WTC11 (cell line): ENCODE measurements at places on chromosomes 1 and 21.

GRCh38 chr1:13674377-13674776, 25.6 kb upstream of the PRDM2 start:
- no peak overlapping the region for H3K27ac ChIP-seq
- DNase-seq = no peak
- H3K4me1 ChIP-seq = no peaks in the 10 kb centered on the region
- peaks cover 4% of the 10 kb centered on the region; the same call in 1 of the 2 replicates for H3K36me3 ChIP-seq
- peaks cover 42% of the 10 kb centered on the region for H3K27me3 ChIP-seq

DNA sequence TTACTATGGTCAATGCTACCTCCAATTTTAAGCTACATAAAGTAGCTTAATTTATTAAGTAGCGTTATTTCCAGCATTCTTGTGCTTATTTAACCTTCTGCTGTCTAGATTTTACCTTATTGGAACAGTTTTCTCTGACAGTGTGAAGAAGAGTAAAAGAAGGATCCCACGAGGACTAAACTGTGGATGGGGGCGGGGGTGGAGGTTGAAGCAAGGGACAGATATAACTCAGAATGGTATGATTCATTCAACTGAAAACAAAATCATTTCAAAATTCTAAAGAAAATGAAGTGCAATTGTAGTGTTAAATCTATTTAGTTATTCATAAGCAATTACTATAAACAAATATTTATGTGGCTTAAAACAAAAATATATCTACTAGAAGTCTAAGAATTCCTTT, 11.5 kb upstream of the VAV3 start:
- no peak overlapping the region for H3K27ac ChIP-seq
- H3K36me3 ChIP-seq = no peaks in the 10 kb centered on the region
- DNase-seq = no peak

- H3K27ac ChIP-seq = no peak overlapping the region
- no peak for DNase-seq
- H3K4me1 ChIP-seq = peaks cover 8% of the 10 kb centered on the region
- 0 out of 2 replicates have a peak, but pooled peaks cover under 1% of the 10 kb centered on the region for H3K36me3 ChIP-seq
- no peak overlapping the region for H3K4me3 ChIP-seq
These were observed 20.6 kb upstream of the FCGR2A start for GRCh38 chr1:161484613-161485012.

DNA sequence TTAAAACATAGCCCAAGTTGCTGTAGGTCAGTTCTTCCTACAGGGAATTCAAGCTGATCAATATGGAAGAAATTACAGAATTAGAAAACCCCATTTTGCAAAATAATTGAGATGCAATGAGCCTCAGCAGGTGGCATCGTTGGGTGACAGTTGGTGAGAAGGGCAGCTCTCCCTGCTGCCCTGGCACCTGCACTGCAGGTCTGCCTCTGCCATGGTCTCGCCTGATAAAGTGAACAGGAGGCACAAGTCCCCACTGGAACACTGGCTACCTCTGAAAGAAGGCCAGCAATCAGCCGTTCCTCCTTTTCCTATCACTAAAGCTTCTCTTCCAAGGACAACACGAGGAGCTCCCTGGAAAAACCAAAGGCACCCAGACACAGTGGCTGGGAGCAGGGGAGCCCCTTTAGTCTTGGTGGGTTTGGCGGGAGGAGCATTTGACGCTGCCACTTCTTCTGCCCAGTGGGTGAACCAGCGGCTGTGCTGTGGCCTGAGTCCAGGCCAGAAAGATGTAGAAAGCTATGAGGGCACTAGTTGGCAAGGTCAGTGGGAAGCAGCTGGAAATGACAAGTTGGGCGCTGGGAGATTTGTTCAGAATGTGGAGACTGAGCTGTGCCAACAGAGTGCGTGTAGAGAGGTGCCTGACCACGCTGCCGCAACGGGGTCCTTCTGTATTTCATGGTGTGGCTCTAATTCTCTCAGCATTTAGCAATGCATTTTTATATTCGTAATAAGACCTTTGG, 93.1 kb downstream of the RIPK4 start:
- H3K36me3 ChIP-seq = no peaks in the 10 kb centered on the region
- H3K27me3 ChIP-seq = no peaks in the 10 kb centered on the region; the same call in none of the 2 replicates
- DNase-seq = no peak
- H3K27ac ChIP-seq = no peak overlapping the region

DNA sequence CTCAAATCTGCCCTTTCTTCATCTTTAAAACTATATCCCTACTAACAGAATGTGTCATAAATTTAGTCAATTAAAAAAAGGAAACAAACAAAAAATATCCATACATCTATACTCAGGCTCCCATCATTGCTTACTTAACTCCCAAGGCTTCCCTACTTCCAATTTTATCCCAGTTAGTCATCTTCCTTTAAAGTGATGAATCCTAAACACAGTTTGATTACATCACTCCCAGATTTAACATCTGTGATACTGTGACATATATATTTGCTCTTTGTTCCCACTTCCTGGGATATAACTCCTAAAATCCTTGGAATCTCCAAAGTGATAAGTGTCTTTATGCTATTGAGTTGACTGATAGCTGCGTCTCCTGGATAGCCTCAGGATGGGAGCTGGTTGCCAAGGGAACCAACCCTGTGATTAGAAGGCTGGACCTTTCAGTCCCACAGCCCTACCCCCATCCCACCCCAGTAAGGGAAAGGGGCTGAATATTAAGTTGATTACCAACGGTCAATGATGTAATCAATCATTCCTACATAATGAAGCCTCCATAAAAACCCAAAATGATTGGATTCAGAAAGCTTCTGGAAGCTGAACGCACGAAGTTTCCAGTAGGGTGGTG, 21.6 kb downstream of the GLMN start:
- H3K4me3 ChIP-seq = no peak overlapping the region
- no peaks in the 10 kb centered on the region for H3K4me1 ChIP-seq
- no peaks in the 10 kb centered on the region for H3K27me3 ChIP-seq
- H3K27ac ChIP-seq = no peak overlapping the region

DNA sequence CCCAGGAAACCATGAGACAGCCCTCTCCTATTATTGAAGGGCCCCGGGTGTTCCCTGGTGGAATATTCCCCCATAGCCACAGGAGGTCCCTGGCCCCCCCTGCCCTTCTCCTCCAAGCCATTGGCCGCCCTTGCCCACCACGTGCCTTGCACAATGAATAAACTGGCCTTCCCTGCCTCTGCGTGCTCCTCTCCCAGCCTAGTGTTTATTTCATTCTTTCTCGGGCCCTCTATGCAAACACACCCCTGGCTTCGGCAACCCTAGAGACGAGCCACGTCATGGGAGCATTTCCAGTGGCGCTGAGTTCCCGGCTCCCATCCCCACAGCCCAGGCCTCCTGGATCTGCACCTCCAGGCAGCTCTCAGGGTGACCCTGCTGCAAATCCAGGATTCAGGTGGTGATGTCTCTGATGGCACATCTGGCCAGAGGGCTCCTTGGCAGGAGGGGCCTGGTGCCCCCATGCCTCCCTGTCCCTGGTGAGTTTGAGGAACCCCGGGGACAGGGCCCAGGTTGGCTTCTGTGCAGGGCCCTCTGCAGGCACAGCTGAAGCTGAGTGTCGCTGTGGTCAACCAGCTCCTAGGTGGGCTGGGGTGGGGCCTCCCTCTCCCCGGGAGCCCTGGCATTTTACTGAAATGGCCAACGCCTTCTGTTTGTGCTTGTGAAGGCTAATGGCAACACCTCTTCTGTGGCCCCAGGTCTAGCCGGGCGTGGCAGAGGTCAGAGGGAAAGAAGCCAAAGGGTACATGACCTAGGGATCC, 6.2 kb downstream of the KRTAP10-12 start:
- H3K4me3 ChIP-seq = peak overlapping the region; percentile 43
- no peak for DNase-seq
- H3K4me1 ChIP-seq = peaks cover 80% of the 10 kb centered on the region
- peak overlapping the region; percentile 94 for H3K27ac ChIP-seq
- H3K36me3 ChIP-seq = no peaks in the 10 kb centered on the region

DNA sequence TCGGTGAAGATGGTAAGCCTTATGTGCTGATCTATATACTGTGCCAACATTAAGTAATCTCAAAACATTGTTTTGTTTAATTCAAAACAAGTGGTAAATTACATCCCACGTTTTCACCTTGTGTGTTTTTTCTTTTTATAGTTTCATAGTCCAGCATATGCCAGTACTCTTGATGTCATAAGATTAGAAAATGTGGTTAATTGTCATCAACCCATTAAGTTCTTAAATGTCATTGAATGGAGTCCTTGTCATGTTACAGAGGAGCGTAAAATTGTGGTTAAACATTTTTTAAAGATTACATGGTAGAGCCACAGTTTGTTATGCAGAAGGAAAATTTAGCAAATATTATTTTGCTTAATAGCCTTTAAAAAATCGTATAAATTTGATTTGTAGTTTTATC, 93.1 kb downstream of the FNBP1L start:
- no peak overlapping the region for H3K4me3 ChIP-seq
- H3K4me1 ChIP-seq = peaks cover 11% of the 10 kb centered on the region
- H3K27ac ChIP-seq = peak overlapping the region; percentile 21
- peaks cover 9% of the 10 kb centered on the region for H3K36me3 ChIP-seq
- no peaks in the 10 kb centered on the region for H3K27me3 ChIP-seq

DNA sequence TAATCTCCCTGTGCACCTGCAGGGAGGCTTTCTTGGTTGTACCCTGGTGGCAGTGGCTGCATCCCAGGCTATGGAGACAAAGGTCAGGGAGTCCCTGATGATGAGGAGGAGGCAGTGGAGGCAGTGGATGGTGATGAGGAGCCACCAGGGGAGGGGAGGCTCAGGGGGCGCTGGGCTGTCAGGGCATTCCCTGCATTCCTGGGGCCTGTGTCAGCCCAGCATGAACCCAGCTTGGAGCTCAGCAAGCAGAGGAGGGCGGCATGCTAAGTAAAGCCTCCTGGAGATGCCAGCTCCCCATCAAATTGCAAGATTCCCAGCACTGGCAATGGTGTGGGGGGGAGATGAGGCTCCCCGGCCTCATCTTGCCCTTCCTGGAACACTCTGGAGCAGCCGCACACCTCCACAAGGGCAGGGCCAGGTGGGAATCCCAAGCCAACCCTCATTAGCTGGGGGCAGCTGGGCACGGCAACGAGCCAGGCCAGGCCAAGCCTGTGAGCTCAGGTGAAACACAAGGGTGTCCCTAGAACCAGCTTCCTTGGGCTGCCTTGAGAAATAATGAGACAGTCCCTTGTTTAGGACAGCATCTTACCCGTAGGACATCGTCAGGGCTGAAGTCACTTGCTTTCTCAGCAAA, 469.5 kb downstream of the MATN1 start:
- DNase-seq = peak; percentile 33
- H3K27ac ChIP-seq = no peak overlapping the region
- H3K27me3 ChIP-seq = no peaks in the 10 kb centered on the region
- H3K4me1 ChIP-seq = peaks cover 7% of the 10 kb centered on the region
- no peaks in the 10 kb centered on the region for H3K36me3 ChIP-seq

GRCh38 chr1:91877574-91878208, 8.3 kb downstream of the TGFBR3 start:
- H3K36me3 ChIP-seq = no peaks in the 10 kb centered on the region
- H3K27me3 ChIP-seq = no peaks in the 10 kb centered on the region
- H3K4me1 ChIP-seq = peaks cover under 1% of the 10 kb centered on the region; the same call in 1 of the 2 replicates
- no peak overlapping the region for H3K4me3 ChIP-seq
- H3K27ac ChIP-seq = no peak overlapping the region
- no peak for DNase-seq

- peaks cover 18% of the 10 kb centered on the region for H3K4me1 ChIP-seq
- peak overlapping the region; percentile 49; the same call in 1 of the 2 replicates for H3K27ac ChIP-seq
- no peaks in the 10 kb centered on the region for H3K36me3 ChIP-seq
- H3K27me3 ChIP-seq = no peaks in the 10 kb centered on the region
- no peak overlapping the region for H3K4me3 ChIP-seq
These were observed 34.9 kb downstream of the CDC14A start for GRCh38 chr1:100387209-100387608.

- no peak overlapping the region for H3K4me3 ChIP-seq
- H3K27me3 ChIP-seq = no peaks in the 10 kb centered on the region
- H3K4me1 ChIP-seq = peaks cover 32% of the 10 kb centered on the region
These were observed 140.0 kb downstream of the VAV3 start for GRCh38 chr1:107824946-107825345.

- DNase-seq = no peak
- peak overlapping the region; percentile 81 for H3K27ac ChIP-seq
- H3K36me3 ChIP-seq = peaks cover 4% of the 10 kb centered on the region
- H3K4me1 ChIP-seq = peaks cover 47% of the 10 kb centered on the region
- no peaks in the 10 kb centered on the region for H3K27me3 ChIP-seq
These were observed 79.6 kb upstream of the AK4 start for GRCh38 chr1:65068202-65069010.

- no peaks in the 10 kb centered on the region for H3K36me3 ChIP-seq
- H3K27me3 ChIP-seq = peaks cover 25% of the 10 kb centered on the region
- no peak for DNase-seq
- no peak overlapping the region for H3K27ac ChIP-seq
- H3K4me3 ChIP-seq = no peak overlapping the region
These were observed 5.3 kb upstream of the MOB3C start for GRCh38 chr1:46621930-46622329.

GRCh38 chr1:1212780-1213344, 1.1 kb downstream of the TNFRSF4 start:
- no peak for DNase-seq
- H3K36me3 ChIP-seq = no peaks in the 10 kb centered on the region
- no peak overlapping the region for H3K4me3 ChIP-seq
- H3K27ac ChIP-seq = no peak overlapping the region

GRCh38 chr1:40736085-40736531, 44.6 kb downstream of the NFYC start:
- peaks cover 27% of the 10 kb centered on the region for H3K4me1 ChIP-seq
- DNase-seq = no peak
- no peaks in the 10 kb centered on the region for H3K27me3 ChIP-seq
- H3K4me3 ChIP-seq = no peak overlapping the region
- H3K36me3 ChIP-seq = peaks cover 25% of the 10 kb centered on the region
- H3K27ac ChIP-seq = peak overlapping the region; percentile 75; the same call in 1 of the 2 replicates

DNA sequence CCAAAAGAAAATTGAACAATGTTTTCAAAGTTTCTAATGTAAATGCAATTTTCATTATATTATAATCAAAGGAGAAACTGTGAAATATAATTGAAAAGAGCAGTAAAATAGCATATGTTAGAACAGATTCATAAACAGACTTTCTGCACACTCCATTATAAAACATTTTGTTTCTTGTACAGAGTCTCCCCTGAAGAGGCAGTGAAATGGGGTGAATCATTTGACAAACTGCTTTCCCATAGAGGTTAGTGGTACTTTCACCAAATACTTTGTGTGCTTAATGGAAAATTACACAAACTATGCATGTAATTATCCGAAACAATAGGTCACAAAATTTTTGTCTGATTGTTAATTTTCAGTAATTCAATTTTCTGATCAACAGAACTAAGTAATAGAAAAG, 1.9 kb downstream of the RGS18 start:
- DNase-seq = no peak
- H3K27me3 ChIP-seq = no peaks in the 10 kb centered on the region
- H3K27ac ChIP-seq = no peak overlapping the region
- H3K4me1 ChIP-seq = no peaks in the 10 kb centered on the region
- peaks cover 6% of the 10 kb centered on the region for H3K36me3 ChIP-seq
- H3K4me3 ChIP-seq = no peak overlapping the region
